ENCODE measurements at places on chromosomes 2 and 18.

- DNase-seq = no peak
Measured at GRCh38 chr18:9571546-9571945, 42.8 kb downstream of the PPP4R1 start.

DNA sequence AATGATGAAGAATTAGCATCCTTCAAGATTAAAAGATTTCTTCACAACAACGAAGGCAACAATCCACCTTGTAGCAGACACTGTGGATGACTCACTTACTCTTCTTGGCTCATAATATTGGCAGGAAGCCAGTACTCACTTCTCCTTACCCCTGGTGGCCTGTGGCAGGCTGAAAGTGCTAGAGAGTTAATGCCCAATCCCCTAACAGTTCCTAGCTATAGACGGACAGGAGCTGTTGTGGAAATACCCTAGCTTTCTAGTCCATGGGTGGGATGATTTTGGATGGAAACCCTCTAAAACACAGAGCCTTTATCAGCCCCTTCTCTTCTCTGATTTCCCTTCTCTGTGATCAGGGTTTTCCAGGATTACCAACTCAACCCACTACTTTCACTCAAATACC lies 128.6 kb upstream of the NYAP2 start:
- no peak for DNase-seq

GRCh38 chr2:237629739-237630138 lies 2.4 kb downstream of the LRRFIP1 start:
- no peak for DNase-seq

GRCh38 chr2:67600222-67600871 lies 203.2 kb downstream of the ETAA1 start:
- no peak for DNase-seq

- no peak for DNase-seq
Measured at GRCh38 chr18:43634994-43635393, 357.7 kb upstream of the SYT4 start.

DNA sequence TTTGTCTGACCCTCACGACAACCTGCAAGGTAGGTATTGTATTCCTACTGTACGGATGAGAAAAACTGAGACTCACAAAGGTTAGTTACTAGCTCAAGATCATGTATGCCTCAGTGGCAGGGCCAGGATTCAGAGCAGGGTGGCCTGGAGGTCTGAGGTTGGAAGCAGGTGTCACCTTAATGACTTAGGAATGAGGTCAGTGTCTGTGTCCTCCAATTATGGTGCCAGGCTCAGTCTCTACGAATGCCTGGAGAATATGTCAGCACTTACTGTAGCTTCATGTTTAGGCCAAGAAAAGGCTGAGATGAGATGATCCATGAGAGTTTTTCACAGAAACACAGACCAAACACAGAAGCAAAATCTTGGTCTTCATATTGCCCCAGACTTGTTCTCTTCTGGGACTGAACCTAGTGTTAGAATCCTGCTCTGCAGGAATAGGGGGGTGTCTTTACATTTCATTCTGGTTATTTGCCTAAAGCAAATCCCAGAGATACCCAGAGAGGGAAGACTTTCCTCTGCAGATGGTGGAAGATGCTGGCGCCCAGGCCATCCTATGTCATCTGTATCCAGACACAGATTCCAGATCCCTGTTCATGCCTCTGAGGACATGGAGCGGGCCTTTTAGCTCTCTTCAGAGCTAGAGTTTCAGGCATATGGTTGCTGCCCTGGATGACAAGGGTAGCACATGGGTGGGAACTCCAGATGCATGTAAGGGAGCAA lies 16.3 kb upstream of the RAB10 start:
- DNase-seq = no peak

GRCh38 chr2:54267577-54267976 lies 11.5 kb upstream of the TSPYL6 start:
- DNase-seq = no peak

GRCh38 chr2:167749016-167749415 lies 498.4 kb downstream of the STK39 start:
- DNase-seq = no peak

DNA sequence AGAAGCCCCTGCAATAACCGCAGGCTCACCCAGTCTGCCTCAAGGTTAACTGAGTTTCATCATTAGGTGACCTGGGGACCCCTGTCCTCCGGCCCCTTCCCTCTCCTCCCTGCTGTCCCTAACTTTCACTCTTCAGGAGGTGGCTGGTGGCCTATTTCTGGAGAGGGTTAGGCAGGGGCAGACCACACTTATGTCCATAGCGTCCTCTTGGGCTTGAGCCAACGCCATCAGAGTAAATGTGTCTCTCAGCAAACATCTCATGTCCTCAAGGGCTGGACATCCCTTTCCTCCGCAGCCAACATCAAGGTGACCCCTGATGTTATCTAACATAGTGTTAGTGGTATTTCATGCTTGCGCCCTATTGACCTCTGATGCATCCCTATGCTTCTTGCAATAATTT lies 114.8 kb downstream of the BCL11A start:
- DNase-seq = no peak

- no peak for DNase-seq
Measured at GRCh38 chr2:234632527-234633391, 135.9 kb upstream of the ARL4C start.

DNA sequence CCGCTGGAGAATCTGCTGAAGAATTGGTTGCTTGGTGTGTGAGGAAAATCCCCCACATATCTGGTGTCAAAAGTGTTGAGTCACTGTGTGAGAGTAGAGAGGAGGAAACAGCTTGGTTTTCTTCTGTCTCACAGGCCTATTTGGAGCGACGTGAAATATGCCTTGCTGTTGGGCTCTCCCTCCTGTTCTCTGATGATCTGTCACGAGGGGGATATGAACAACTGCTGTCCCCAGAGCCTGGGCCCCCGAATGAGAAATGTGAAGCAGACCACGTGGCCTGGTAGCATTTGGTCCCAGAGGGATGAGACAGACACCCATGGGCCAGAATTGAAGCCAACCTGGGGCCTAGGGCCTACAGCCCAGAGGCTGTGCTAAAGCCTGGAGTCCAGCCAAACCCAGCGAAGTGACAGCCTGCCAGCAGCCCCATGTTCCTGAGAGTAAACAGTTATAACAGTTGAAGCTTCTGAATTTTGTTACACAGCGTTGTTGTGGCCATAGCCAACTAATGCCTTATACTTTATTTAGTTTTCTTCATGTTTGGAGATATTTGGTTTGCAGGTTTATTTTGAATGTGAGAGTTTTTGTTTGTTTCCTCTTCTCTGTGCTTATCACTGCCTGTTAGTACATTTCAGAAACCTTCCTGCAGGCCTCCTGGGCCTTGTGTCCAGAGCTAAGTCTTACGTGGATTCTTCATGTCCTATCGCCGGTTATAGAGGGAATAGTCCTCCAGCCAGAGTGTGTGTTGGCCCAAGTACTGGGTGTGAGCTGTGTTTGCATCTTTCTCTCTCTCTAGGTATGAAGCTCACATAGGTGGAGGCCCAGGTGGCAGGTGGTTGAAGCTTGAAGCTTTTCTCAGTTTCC lies 18.7 kb upstream of the COLEC12 start:
- DNase-seq = no peak

GRCh38 chr2:10863837-10864236 lies 47.9 kb upstream of the KCNF1 start:
- no peak for DNase-seq
